T-cell (primary cell): ENCODE measurements at places on chromosomes 3 and 15. TPM values are rescaled to one million over a fixed set of nuclear protein-coding genes. Genes with fewer than 3 reads are reported as not detected.

DNA sequence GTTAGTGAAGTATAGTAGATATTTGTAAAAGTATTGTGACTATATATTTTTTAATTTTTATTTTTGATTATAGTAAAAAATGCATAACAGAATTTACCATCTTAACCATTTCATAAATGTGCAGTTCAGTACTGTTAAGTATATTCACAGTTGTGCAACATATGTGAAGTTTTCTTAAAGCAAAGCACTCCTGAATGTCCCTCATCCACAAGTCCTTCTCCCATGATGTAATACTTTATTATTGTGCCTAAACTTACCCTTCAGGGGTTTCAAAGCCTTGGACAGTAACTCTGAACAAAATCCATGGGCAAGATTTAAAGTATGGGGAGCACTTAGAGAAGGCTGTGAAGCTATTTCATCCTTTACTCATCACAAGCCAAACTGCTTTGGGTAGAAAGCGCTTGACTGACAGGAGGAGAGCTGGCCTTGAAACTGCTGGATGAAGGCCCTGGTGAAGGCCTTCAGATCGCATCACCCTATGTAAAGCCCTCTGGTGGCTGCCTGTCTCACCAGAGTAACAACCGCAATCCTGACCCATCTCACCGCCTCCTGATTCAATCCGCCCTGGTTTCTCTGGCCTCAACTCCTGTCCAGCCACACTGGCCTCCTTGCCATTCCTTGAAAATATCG, 28.0 kb downstream of the LSM3 start:
- H3K36me3 ChIP-seq, result no peaks in the 10 kb centered on the region
- H3K27ac ChIP-seq, result no peak overlapping the region
- no peaks in the 10 kb centered on the region for H3K4me1 ChIP-seq
- H3K27me3 ChIP-seq, result no peaks in the 10 kb centered on the region
- DNase-seq, result no peak

GRCh38 chr3:114071786-114072185, 15.2 kb downstream of the QTRT2 start:
- DNase-seq, result no peak
- peaks cover 2% of the 10 kb centered on the region for H3K36me3 ChIP-seq
- no peaks in the 10 kb centered on the region for H3K27me3 ChIP-seq

GRCh38 chr15:22224241-22224671, 143.9 kb downstream of the OR4M2 start:
- H3K4me1 ChIP-seq, result peaks cover 13% of the 10 kb centered on the region
- no peak for DNase-seq
- no peak overlapping the region for H3K27ac ChIP-seq
- H3K36me3 ChIP-seq, result no peaks in the 10 kb centered on the region
- H3K27me3 ChIP-seq, result peaks cover 2% of the 10 kb centered on the region
- H3K4me3 ChIP-seq, result no peak overlapping the region

DNA sequence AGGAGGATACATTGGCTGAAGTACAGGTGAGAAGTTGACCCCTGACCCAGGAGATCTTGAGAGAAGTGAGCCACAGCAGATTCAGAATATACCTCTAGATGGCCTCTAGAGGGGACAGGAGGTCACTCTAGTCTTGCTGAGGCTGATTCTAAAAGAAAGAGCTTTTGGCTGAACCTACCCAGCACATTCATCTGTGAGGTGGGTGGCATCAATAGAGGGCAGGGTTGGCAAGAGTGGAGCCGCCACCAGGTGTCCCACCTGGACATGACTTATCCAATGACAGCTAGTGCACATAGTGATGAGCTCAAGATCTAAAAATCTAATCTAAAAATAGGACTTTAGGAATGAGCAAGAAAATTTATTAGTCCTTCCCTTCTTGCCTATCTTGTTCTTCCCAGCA, 51.6 kb downstream of the CYP19A1 start:
- no peak overlapping the region for H3K27ac ChIP-seq
- no peaks in the 10 kb centered on the region for H3K4me1 ChIP-seq
- H3K4me3 ChIP-seq, result no peak overlapping the region
- no peaks in the 10 kb centered on the region for H3K27me3 ChIP-seq
- H3K36me3 ChIP-seq, result no peaks in the 10 kb centered on the region
- no peak for DNase-seq

- H3K27ac ChIP-seq, result no peak overlapping the region
- no peaks in the 10 kb centered on the region for H3K4me1 ChIP-seq
- no peaks in the 10 kb centered on the region for H3K27me3 ChIP-seq
- no peak overlapping the region for H3K4me3 ChIP-seq
- no peak for DNase-seq
- H3K36me3 ChIP-seq, result no peaks in the 10 kb centered on the region
Measured at GRCh38 chr15:53520996-53521395, 238.5 kb downstream of the WDR72 start.

DNA sequence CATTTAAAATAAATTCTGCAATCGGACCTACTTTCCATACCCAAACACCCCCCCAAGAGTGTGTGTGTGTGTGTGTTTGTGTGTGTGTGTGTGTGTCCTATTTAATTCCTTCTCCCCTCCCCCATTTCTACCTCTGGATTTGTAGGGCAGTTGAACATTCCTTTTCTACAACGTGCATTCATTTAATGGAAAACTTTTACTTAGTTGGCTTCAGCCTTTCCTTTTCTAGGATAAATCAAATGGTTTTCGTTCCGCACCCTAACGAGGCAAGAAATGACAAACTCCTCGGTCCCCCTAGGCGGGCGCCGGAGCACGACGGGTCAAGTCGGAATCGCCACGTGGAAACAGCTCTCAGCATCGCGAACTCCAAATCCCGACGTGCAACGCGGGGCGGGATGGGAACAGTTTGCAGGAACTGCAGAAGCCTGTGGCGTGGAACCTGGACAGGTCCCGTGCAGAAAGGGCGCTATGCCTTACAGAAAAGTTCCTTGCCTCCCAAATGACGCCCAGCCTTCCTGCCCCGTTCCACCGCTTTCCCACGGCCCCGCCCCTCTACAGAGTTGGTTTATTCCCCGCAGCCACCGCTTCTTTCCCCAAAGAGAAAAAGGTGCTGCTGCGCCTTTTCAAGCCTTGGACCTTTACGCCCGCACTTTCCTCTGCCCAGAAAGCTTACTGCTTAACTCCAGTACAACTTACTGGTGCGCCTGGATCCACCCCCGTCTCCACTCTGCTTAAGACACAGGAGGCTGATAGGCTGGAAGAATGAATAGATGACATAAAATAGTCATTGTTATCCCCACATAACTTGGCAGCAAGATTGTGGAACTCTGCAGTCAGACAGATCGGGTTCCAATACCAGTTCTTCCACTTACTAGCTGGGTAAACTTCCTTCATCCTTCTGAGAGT, 1.1 kb upstream of the EIF2B5 start:
- peak overlapping the region; percentile 81 for H3K4me3 ChIP-seq
- no peaks in the 10 kb centered on the region for H3K27me3 ChIP-seq
- H3K27ac ChIP-seq, result peak overlapping the region; percentile 75
- DNase-seq, result peak; percentile 8
- peaks cover 4% of the 10 kb centered on the region for H3K36me3 ChIP-seq
- H3K4me1 ChIP-seq, result peaks cover 10% of the 10 kb centered on the region

DNA sequence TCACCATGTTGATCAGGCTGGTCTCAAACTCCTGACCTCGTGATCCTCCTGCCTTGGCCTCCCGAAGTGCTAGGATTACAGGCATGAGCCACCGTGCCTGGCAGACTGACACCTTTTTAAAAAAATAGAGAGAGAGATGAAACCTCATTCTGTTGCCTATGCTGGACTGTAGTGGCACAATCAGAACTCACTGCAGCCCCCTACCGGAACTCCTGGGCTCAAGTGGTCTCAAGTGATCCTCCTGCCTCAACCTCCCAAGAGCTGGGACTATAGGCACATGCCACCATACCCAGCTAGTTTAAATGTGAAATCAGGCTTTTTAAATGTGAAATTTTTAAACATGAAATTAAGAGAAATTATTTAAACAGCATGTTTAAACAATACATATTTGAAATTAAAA, 265.2 kb upstream of the UBE2E1 start:
- no peaks in the 10 kb centered on the region for H3K4me1 ChIP-seq
- no peaks in the 10 kb centered on the region for H3K27me3 ChIP-seq
- no peaks in the 10 kb centered on the region for H3K36me3 ChIP-seq
- no peak overlapping the region for H3K27ac ChIP-seq
- no peak overlapping the region for H3K4me3 ChIP-seq
- no peak for DNase-seq

DNA sequence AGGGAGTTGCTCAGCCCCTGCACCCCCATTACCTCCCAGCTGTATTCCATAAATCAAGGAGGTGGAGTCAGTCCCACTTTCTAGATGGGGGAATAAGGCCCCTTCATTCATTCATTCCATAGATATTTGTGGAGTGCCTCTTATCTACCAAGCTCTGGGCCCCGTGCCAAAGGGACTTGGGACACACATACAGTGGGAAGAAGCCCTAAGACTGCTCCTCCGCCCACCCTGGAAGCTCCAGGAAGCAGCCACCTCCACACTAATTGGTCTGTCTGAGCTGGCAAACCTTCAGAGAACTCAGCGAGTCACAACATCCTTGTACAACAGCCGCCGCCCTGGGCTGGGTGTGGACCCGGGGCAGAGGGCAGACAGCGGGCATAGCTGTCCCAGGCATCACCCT, 6.4 kb downstream of the STRA6 start:
- no peaks in the 10 kb centered on the region for H3K27me3 ChIP-seq
- no peak overlapping the region for H3K4me3 ChIP-seq
- no peaks in the 10 kb centered on the region for H3K36me3 ChIP-seq
- H3K4me1 ChIP-seq, result no peaks in the 10 kb centered on the region
- no peak overlapping the region for H3K27ac ChIP-seq

- H3K27me3 ChIP-seq, result no peaks in the 10 kb centered on the region
- no peaks in the 10 kb centered on the region for H3K36me3 ChIP-seq
- DNase-seq, result no peak
- H3K4me1 ChIP-seq, result no peaks in the 10 kb centered on the region
- peak overlapping the region; percentile 47 for H3K4me3 ChIP-seq
Measured at GRCh38 chr3:38030126-38031021, 932 bp upstream of the PLCD1 start.

GRCh38 chr3:53806182-53807116, 39.8 kb downstream of the CHDH start:
- no peak overlapping the region for H3K4me3 ChIP-seq
- H3K27me3 ChIP-seq, result no peaks in the 10 kb centered on the region
- H3K4me1 ChIP-seq, result no peaks in the 10 kb centered on the region
- H3K27ac ChIP-seq, result no peak overlapping the region
- no peaks in the 10 kb centered on the region for H3K36me3 ChIP-seq

GRCh38 chr3:187919544-187919943, 174.3 kb upstream of the BCL6 start:
- no peaks in the 10 kb centered on the region for H3K36me3 ChIP-seq
- H3K4me3 ChIP-seq, result peak overlapping the region; percentile 28
- peak overlapping the region; percentile 71 for H3K27ac ChIP-seq
- no peaks in the 10 kb centered on the region for H3K27me3 ChIP-seq
- DNase-seq, result no peak
- peaks cover 16% of the 10 kb centered on the region for H3K4me1 ChIP-seq

- H3K36me3 ChIP-seq, result no peaks in the 10 kb centered on the region
- no peak for DNase-seq
- no peak overlapping the region for H3K4me3 ChIP-seq
- H3K27me3 ChIP-seq, result no peaks in the 10 kb centered on the region
Measured at GRCh38 chr3:29057326-29057725, 223.5 kb upstream of the RBMS3 start.

DNA sequence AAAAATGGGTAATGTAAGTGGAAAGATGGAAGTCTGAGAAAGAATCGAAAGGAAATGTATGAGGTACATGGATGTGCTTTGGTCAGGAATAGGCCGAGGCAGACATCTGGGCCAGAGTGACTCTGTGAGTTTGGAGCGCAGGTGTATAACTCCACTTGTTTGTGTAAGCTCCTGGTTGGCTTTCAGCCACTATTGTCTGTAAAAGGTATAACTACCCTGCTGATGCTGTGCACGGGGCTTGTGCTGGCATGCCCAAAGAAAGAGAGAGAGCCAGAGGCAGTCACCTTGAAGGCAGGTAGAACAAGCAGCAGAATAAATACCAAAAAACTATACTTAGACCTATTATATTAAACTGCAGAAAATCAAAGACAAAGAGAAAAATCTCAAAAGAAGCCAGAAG, 32.7 kb upstream of the CD96 start:
- no peak for DNase-seq
- H3K4me1 ChIP-seq, result no peaks in the 10 kb centered on the region
- no peaks in the 10 kb centered on the region for H3K36me3 ChIP-seq
- no peak overlapping the region for H3K4me3 ChIP-seq
- H3K27me3 ChIP-seq, result no peaks in the 10 kb centered on the region
- no peak overlapping the region for H3K27ac ChIP-seq

DNA sequence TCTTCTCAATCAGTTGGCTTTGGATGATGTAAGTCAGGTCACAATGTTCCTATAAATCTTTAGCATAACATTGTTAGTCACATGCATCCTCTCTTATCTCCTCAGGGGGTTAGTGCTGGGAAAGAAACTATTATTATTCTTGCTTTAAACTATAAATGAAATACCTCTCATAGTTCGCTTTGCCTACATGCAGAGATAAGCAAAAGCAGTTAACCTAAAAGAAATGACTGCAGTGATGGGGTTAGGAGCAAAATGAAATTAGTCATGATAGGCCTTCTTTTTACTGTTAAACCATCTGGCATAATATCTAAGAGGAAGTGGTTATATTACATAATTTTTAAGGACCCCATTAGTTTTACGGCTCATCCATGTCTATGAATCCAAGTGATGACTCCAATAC, 91.7 kb upstream of the IGSF10 start:
- H3K27ac ChIP-seq, result no peak overlapping the region
- no peaks in the 10 kb centered on the region for H3K36me3 ChIP-seq
- DNase-seq, result no peak
- no peak overlapping the region for H3K4me3 ChIP-seq
- no peaks in the 10 kb centered on the region for H3K27me3 ChIP-seq

PPP1R2 gene
- 154 TPM for total RNA-seq

MRAS gene
- 0.44 TPM for total RNA-seq

WDR76 gene
- 12.4 TPM for total RNA-seq

GOLGA8T gene
- total RNA-seq, result 0.72 TPM

NEK10 gene
- 0.73 TPM for total RNA-seq

ISLR gene
- not detected for total RNA-seq

SCN11A gene
- total RNA-seq, result 0.23 TPM

PLCH1 gene
- not detected for total RNA-seq
